Coronary artery (tissue), 2 donors: ENCODE measurements at places on chromosomes 6 and 20.

GRCh38 chr6:126632271-126632670, 292.4 kb downstream of the CENPW start:
- DNase-seq = no peak

DNA sequence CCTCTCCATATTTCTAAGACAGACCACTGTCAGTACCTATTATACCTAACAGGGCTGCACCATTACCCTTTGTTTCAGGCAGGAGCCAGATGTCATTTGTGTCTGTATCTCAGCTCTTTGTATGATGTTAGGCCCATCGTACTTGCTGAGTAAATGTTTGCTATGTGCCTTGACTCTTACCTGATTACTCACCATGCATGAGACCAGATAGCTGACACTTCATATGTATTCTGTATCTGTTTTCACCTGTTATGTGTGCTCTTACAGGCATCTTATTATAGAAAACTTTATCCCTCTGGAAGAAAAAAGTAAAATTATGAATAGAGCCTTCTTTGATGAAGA, 31.7 kb upstream of the ASXL1 start:
- no peak for DNase-seq

DNA sequence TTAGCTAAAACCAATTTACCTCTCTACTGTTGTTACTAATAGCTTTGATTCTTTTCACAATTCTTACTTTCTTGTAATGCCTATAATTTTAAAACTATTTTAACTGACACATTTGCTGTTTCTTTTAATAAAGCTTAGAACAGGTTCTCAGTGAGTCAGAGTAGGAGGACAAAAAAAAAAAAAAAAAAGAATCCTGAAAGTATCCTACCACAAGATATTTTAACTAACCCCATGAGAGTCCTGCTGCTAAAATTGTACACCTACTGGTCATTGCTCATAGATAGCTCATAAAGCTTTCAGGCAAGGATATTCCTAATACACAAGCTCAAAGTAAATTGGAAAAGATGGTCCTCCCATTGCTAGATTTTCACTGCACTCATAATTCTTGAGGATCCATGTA, 301.0 kb downstream of the CENPW start:
- DNase-seq = no peak

GRCh38 chr20:36574366-36575135, 1.2 kb downstream of the TGIF2 start:
- DNase-seq = peak; percentile 82

GRCh38 chr6:4113649-4114048, 21.7 kb downstream of the ECI2 start:
- DNase-seq = no peak

DNA sequence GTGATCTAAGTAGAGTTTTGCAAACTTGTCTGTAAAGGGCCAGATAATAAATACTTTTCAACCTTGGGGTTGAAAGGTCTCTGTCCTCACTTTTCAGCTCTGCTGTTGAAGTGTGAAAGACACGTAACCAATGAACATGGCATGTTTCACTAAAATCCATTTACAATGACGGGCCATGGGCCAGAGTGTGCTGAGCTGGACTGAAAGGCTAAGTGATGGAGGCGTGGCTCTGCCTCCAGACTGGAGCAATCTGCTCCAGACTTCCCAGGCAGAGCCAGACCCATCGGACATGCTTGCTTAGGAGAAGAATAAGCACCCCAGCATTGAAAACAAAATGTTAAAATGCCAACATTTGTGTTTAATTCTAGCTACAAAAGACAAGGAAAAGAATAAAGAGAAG, 41.4 kb downstream of the SCAND1 start:
- DNase-seq = no peak

DNA sequence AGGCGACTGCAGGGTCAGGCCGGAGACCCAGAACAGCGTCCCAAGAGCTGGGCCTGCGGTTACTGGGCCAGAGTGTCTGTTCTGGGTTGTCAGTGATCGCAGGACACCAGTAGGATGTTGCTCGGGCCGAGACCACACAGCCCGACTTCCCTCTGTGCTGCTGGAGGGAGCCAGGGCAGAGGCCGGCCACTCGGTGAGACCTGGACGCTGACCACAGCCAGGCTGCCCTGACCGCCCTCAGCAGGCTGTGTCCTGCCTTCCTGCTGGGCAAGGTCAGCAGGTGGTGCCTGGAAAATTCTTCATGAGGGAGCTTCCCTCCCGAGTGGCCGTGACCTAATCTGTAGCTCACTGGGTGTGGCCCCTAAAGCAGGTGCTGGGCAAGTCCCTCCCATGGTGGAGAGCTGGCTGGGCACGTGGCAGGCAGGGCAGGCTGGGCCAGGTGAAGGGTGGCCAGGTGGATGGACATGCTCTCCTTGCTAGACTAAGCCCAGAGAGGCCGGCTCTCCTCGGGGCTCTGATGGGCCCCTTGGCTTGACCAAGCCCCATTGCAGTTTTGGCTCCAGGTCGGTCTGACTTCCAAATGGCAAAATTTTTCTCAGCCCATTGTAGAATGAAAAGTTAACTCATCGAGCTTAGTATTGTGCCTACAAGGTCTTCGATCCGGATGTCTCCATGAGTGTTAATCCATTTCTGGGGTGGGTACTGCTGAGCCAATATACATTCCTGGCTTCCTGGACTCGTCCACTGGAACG, 1.9 kb downstream of the SLCO4A1 start:
- DNase-seq = no peak

DNA sequence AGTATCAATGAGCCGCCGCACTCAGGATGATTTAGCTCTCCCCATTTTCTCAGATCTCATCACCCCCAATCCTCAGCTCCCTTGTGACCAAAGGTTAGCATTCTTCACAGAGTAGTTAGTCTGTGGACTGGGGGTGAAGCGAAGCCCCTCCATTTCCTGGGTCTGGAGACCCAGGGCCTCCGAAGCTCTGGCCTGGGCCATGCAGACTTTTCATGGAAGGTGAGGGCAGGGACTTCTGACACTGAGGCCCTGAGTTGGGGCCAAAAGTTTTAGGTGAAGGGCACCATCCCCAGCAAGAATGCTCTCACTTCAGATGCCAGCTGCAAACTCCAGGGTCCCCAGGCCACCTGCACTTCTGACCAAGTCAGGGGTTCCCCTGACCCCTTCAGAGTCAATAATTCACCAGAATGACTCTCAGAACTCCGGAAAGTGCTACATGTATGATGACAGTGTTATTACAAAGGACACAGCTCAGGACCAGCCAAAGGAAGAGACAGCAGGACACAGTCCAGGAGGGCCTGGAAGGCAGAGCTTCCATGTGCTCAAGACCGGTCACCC, 65.7 kb upstream of the DUSP22 start:
- no peak for DNase-seq

GRCh38 chr20:44916586-44916985, 6.7 kb downstream of the PABPC1L start:
- DNase-seq = no peak

- no peak for DNase-seq
Observed at GRCh38 chr20:32438331-32438858, 80.3 kb downstream of the ASXL1 start.

DNA sequence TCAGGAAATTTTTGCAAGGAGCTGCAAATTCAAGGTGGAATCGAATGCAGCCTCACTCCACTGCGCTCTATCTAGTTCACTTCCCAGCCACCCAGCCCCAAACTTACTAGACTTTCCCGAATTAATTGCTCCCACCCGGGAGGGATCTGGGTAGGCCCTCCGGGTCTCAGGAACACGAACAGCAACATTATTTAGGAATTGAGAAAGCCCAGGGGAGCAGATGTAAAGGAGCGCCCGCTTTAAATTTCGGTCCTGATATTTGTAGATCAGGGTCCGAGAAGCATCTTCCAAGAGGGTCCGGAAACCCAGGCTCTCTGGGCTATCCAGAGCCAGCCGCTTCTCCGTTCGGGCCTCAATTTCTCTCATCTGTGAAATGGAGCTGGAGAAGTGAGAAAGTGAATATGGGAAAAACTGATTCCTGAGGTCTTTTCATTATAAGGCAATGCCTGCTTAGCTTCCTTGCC, 490 bp upstream of the ID1 start:
- DNase-seq = peak; percentile 79

- DNase-seq = no peak
Observed at GRCh38 chr6:13924146-13924948, 405 bp upstream of the RNF182 start.

- DNase-seq = no peak
Observed at GRCh38 chr6:161091972-161092701, 100.6 kb downstream of the MAP3K4 start.

DNA sequence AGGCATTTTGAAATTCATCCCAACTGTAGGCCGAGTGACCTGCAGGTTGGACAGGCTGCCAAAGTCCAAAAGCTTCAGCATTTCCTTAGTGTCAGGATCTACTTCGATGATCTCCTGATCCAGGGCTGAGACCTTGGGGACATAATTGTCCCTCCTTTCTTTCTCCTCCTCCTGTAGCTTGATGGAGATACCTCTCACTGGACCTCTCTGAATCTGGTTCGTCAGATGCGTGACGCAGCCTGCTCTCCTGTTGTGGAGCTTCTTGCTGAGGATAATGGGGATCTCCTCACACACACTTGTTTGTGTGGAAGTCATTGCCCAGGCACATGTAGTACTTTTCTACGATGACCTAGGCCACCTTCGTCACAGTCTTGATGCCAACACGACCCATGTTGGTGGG, 1.5 kb upstream of the MAS1L start:
- no peak for DNase-seq

DNA sequence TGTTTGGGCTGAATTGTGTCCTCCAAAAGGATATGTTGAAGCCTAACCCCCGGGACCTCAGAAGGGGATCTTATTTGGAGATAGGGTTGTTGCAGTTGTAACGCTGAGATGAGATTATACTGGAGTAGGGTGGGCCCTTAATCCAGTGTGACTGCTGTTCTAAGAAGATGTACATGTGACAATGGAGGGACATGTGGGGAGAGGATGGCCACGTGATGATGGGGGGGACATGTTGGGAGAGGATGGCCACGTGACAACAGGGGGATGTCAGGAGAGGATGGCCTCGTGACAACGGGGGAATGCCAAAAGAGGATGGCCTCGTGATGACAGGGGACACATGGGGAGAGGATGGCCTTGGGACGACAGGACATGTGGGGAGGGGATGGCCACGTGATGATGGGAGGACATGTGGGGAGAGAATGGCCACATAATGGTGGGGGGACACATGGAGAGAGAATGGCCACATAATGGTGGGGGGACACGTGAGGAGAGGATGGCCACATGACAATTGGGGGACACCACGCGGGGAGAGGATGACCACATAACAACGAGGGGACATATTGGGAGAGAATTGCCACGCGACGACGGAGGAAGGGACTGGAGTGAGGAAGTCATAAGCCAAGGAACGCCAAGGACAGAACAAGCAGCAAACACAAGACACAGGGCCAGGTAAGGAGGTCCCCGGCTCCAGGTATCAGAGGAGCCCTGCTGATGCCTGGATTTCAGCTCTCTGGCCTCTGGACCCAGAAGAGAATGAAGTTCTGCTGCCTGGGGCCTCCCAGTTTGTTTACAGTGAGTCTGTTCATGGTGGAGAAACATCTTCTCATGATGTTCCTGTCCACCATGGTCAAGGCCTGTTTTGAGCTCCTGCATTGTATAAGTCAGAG, 29.2 kb downstream of the SYNJ2 start:
- no peak for DNase-seq

DNA sequence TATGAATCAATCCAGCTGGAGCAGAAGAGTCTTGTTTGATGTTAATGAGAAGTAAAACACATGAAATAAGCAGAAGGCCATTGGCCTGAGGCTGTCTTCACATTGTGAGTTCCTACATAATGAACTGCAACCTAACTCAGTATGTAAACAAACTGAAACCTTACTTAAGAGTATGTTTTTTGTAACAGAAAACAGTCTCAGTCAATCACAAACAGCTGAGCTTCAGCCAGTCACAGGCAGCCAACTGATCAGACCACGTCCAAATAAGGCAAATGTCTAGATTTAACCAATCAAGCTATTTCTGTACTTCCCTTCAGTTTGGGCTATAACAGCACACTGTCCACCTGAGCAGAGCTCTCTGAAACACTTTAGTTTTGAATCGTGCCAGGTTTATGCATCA, 234.7 kb downstream of the TRDN start:
- DNase-seq = no peak

- no peak for DNase-seq
Observed at GRCh38 chr20:24102749-24103333, 114.3 kb upstream of the GGTLC1 start.

GRCh38 chr20:61643656-61644377, 391.8 kb downstream of the CDH4 start:
- no peak for DNase-seq

- DNase-seq = no peak
Observed at GRCh38 chr6:40509086-40509485, 78.1 kb downstream of the LRFN2 start.

DNA sequence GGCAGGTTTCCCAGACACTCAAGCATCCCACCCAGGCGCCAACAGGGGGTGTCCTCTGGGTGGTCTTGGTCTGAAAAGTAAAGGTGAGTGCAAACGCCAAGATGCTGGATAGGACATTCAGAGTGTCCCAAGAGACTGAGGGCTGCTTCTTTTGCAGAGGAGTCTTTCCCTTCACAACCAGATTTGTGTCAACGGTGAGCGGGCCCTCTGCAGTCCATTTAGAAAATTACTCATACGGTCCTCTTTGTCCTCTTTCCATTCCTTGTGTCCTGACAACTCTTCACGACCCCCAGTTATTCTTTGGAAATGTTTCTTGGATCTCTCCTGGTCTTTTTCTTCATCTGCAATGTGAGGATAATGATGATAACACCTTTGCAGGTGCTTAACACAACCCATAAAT, 257.8 kb downstream of the CDC5L start:
- no peak for DNase-seq

GRCh38 chr20:24780674-24781417, 168.2 kb upstream of the CST7 start:
- no peak for DNase-seq

GRCh38 chr6:170132561-170132991, 158.3 kb downstream of the DLL1 start:
- DNase-seq = no peak

DNA sequence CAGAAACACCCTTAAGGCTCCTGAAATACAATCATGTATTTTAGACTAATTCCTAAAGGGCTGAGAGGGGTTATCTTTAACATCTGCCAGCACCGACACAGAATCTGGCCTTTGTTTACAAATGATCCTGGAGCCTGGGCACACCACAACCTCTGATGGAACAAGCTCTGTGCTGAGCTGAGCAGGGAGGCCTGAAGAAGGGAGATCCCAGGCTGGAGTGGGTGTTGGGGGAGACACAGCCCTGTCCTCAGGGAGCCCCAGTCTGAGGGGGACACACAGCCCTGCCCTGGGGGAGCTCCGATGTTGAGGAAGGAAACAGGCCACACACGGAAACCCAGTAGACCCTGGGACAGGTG, 130.5 kb downstream of the VEGFA start:
- DNase-seq = no peak

GRCh38 chr6:26235302-26235670, 129.7 kb upstream of the BTN3A2 start:
- DNase-seq = no peak
